ENCODE measurements at places on chromosomes 3 and 15.

- DNase-seq = no peak
Measured at GRCh38 chr15:96035635-96036034, 294.9 kb upstream of the NR2F2 start.

DNA sequence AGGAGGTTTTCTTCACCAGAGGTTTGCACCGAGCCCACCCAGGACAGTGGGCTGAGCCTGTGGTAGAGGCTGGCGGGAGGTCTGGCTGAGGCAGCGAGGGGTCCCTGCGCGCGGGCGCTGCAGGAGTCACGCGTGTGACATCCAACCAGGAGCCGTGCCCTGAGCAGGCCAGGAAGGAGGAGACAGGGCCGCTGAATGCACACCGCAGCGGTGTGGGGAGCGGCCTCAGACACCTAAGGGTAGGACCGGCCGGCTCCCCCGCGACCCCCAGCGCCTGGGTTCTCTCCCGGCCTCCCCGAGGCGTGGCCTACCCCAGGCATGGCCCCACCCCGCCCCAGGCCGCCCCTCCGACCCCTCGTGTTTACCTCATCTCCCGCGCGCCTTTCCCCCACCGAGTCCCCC is 412 bp downstream of the SLC41A3 start:
- DNase-seq = no peak

- peak; percentile 10 for DNase-seq
Measured at GRCh38 chr3:99808163-99808794, 9.4 kb upstream of the CMSS1 start.

DNA sequence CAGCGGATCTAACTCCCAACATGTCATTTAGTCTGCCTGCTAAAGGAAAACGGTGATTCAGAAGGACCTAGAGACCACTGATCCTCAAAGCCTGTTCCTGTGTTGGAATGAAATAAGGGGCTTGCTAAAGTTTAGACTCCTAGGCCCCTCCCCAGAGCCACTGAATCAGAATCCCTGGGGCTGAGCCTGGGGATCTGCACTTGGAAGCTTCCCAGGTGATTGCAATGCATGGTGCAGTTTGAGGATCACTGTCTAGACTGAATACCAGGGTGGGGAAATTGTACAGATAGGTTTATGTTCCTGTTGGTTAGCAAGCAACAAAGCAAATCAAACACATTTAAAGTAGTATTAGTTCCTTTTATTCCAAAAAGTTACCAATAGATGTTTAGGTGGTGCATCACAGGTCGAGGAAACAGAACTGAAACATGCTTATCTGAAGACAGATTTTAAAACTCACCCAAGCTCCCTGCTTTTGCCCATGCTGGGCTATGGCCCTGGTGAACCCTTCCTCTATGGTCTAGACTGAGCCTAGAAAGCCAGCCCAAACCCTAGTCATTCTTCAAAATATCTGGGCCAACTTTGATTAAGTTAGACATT is 29.6 kb upstream of the SPTBN5 start:
- no peak for DNase-seq

DNA sequence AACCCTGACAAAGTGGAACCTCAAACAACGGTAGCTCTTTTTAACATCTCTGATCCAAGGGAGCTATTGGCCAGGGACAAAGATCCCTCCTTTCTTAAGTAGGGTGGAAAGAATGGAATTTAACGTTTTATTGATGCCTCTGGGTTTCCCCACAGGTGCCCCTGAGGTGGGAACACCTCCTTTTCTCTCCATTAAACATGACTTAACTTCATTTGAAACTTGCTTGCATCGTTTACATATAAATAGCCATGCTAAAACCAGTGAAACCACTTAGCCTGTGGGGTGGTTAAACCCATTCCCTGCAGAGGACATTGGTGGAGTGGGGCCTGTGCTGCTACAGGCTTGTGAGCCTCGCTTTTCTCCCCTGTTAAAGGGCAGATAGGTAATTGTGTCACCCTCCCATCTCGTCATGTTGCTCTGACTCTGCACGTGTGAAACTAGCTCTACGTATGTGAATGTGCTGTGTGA is 9.7 kb downstream of the CGNL1 start:
- no peak for DNase-seq

DNA sequence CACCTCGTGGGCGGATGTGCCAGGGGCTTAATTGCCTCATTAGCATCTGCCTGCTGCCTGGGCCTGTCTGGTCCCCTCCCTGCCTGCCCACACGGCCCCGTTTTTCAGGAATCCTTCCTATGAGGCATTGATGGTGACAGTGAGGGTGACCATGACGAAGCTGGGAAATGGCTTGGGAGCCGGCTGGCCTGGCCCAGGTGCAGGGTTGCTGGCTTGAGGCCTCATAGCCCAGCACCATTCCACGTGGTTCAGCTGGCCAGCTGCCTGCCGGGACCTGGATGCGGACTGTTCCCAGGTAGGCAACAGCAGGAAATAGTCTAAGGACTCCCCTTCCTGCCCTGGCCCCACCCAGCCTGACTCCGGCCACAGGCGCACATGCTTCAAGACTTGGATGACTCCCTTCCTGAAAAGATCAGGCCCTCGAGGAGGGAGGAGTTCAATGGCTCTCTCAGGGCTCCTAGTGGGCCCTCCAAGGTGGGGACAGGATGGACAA is 8.9 kb upstream of the DUSP7 start:
- DNase-seq = no peak

DNA sequence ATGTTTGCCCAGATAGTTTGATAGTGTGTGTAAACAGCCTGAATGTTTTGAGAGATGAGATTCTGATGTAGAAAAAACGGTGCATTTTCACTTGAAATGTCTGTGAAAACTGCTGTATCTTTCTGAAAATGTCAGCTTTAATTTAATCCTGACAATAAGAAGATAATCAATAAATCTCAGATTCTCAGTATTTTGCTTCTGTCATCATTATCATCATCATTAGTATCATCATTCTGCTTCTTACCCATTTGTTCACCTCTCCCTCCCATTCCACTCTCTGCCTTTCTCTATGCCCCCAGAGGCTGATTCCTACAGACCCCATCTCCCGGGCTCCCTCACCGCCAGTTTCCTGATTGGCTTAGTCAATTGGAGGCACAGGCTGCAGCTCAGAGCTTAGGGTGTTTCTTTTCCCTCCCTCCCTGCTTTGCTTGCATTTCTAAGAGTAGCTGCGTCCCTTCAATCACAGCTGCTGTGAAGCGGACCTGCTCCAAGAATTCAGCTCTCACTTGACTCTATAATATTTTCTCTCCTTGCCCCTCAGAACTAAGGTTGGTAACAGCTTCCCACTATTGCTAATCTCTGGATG is 8.2 kb upstream of the SNTN start:
- DNase-seq = no peak

DNA sequence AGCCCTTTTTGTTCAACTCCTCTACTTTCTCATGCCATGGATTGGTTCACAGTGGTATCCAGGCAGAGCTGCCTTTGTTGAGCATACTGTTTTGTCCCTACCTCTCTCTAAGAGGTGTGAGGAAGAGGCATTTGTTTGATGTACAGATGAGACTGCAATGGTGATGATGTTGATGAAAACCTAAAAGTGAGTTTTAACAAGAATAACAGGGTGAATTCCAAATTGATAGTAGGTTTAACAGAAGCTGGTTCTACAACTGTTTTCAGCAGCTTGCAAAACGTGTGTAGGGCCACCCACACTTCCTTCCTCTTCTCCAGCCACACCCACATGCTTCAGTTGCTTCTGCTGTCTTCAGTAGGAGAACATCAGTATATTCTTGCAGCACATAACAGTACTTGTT is 10.2 kb downstream of the SNRK start:
- peak; percentile 24 for DNase-seq

DNA sequence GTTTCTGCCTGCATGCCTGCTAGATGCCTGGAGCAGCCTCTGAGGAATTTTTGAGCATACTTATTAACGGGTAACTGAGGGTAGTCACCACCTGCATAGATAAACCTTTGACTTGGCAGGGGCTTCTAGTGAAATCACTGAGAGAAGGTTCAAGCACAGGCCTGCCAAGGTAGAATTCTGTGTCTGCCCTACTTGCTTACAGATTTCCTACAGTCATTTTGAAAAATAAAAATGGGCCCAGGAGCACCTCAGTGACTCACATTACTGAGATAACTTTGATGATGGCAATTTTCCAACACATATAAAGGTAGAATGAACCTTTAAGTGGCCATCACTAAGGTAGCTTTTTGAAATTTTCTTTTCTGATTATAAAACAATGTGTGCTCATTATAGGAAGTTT is 10.8 kb downstream of the CRTAP start:
- DNase-seq = no peak

DNA sequence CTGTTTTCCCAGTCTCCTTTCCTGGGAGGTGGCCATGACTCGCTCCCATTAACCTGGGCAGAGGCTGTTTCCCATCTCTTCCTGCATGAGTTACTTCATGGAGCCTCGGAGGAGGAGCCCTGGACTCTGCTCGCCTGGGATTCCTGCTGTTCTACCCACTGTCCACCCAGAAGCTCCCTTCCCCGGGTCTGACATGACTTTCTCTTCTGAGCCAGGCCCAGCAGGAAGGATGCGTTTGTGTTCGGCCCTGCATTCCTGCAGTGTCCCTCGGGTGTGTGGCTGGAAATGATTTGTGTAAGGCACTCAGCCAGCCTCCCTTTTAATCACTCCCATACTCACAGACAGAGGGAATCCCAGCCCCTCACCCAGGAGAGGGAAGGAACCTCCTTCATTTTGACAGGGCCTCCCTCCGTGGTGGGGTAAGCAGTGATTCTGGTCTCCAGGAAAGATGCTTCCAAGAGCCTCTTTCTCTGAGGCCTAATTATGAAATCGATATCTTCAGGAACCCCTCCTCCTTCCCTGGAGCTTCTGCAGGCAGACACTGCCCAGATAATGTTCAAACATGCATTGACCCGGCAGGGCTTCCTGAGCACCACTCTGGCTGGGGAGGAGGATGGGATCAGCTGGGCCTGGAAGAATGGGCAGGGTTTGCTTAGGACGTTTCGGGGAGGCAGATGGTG is 41.6 kb upstream of the DLG1 start:
- no peak for DNase-seq

DNA sequence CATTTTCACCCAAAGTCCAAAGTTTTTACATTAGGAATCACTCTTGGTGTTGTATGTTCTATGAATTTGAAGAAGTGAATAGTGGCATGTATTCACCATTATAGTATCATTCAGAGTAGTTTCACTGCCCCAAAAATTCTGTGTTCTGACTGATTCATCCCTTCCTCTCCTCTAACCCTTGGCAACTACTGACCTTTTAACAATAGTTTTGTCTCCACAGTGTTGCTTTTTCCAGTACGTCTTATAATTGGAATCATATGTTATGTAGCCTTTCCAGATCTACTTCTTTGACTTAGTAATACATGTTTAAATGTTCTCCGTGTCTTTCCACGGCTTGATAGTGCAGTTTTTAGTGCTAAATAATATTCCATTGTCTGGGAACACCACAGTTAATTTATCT is 379.0 kb upstream of the SGO1 start:
- no peak for DNase-seq

- DNase-seq = peak; percentile 69
Measured at GRCh38 chr3:197749601-197750395, at the start of gene FYTTD1. TSS of gene FYTTD1 (plus strand) at chr3:197749883. CDS start at chr3:197749972, 89 bp downstream.
